ENCODE measurements at places on chromosomes 2 and 18.

GRCh38 chr2:96507957-96508520 lies 2.9 kb upstream of the NEURL3 start:
- peak; percentile 87 for DNase-seq

- no peak for DNase-seq
Measured at GRCh38 chr2:105490204-105490603, 91.4 kb upstream of the FHL2 start.

- DNase-seq = no peak
Measured at GRCh38 chr18:22822841-22823508, 110.2 kb upstream of the RBBP8 start.

DNA sequence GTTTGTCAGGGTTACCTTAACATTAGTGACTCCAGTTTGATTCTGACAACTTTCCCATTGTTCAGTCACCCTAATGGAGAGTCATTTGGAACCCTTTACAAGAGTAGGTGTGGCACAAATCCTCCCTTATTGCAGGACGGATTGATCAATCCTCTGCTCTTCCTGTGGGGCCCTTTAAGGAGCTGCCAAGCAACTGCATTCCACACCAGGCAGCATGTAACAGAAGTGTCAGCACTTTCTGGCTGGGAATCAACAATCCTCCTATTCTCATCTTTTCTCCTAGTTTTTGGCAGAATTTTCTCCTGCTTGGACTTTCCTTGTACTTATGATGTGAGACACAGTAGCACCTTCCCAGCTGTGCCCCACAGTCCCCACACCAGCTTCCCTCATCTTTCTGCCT lies 177.8 kb downstream of the ST6GAL2 start:
- no peak for DNase-seq

GRCh38 chr2:9547262-9547991 lies 8.2 kb downstream of the ADAM17 start:
- no peak for DNase-seq

DNA sequence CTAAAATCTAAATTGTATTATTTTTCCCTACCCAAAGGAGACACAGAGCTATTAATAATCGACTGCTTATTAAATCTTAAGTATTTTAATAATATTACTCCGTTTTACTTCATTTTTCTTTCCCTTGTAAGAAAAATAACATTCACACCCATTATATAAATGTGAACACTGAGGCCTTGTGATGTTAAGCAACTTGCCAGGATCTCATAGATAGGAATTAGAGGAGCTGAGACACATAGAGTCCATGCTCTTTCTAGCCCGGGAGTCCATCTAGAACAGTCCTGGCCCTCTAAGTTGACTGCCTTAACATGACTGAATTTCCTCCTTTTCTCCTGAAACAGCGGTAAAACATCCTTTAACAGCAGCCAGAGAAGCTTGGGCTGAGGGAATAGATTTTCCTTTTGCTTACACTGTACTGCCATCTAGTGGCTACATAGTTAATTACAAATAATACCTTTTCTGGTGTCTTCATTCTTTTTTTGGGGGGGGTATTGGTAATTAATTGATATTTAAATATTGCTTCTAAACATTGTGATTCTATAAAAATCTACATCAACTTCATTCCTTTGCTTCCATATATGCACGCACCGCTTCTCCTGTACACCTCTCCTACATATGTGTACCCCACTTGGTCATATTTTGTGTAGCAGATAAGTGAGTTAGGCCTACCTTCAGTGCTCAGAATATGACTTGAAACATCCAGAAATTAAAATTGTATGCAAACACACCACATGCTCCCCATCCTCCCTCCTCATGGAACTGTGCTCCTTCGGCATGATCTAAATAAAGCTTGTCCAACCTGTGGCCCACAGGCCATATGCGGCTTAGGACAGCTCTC lies 125.8 kb upstream of the HNMT start:
- DNase-seq = no peak

DNA sequence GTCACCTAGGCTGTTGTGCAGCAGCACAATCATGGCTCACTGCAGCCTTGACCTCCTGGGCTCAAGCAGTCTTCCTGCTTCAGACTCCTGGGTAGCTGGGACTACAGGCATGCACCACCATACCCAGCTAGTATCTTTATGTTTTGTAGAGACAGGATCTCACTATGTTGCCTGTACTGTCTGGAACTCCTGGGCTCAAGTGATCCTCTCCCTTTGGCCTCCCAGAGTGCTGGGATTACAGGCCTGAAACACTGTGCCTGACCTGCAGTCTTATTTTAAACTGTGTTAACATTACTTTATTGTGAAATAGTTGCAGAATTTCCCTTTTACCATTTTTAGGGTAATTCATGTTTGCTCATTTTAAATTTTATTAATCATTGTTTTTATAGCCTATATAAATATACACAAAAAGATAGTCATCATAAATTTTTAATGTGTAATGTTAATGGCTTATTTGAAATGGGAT lies 24.6 kb downstream of the EML4 start:
- DNase-seq = no peak

GRCh38 chr2:39000552-39000951 lies 110.9 kb downstream of the ARHGEF33 start:
- DNase-seq = no peak

- no peak for DNase-seq
Measured at GRCh38 chr2:36459725-36460137, 104.2 kb downstream of the CRIM1 start.

GRCh38 chr2:108129636-108130035 lies 110.1 kb upstream of the SULT1C3 start:
- DNase-seq = no peak

DNA sequence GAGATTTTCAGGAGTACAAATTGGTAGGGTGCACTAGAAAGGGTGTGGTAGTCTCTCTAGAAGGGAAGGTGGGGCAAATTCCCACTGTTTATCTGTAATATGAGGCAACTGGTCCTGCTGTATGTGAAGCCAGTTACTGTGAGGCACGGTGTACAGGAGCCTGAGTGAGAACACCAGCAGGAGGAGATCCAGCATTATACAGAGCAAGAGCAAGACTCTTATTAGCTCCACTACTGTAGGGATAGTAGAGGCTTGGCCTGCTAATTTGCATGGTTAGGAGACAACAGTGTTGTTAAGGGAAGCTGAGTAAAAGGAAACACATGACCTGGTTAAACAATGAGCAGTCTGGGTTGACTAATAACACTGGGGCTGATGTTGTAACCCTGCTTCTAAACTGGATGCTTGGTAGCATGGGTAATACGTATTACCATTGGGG lies 76.3 kb upstream of the WDSUB1 start:
- DNase-seq = no peak

- DNase-seq = no peak
Measured at GRCh38 chr2:3005859-3006501, 371.6 kb downstream of the EIPR1 start.

DNA sequence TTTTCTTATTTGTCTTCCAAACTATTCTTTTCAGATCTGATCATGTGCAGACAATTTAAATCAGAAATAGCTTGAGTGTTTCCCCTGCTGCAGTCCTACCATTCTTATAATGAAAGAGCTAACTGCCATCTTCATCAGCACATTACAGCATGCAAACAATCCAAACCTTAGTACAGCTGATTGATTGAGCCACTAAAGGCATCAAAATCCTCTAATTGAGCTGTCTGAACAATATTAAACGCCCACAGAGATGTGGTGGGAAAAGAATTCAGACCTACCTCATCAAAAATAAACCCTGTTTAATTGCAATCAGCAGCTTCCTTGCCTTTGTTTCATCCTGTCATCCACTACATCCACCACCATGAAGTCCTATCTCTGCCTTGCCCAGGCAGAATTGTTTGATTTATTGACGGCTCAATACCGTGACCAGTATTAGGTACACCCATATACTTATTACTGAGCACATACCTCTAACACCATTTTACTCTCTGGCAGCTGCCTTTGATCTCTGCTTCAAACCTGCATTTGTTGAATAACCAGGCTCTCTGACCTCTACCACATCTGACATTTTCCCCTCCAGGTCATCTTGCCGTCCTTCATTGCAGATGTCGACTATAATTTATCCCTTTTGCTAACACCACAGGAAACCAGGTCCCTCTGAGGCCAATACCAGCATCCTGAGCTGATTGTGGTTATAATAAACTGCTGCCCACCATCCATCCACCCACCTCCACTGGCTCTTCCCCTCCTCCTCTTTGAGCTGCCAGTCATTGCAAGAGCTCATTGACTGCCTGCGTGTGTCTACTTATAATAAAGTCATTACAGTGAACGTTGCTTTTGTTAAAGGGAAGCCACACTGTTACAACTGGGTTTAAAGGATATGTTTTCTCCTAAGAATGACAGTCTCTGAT lies 78.5 kb downstream of the RBM43 start:
- DNase-seq = no peak

DNA sequence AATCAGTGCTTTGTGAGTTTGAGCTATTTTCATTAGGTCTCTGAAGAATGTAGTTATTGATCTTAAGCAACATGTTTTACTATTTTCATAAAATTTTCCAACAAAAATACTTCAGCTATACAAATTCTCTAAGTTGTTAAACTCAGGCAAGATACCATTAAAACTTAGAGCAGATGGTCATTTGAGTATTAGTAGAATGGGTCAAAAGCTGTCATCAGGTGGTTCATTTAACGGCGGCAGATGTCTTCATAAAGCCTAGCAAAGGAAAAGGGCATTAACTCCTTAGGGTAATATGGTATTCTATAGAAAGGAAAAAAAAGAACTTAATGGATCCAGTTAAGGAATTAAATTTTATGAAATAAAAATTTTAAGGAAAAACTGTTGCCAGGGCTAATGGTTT lies 19.2 kb downstream of the MIB1 start:
- DNase-seq = no peak

- DNase-seq = no peak
Measured at GRCh38 chr2:112204411-112204810, 50.4 kb downstream of the ZC3H8 start.

Data from CD8-positive, alpha-beta T cell (primary cell).